ENCODE measurements at places on chromosomes 7 and 10.

DNA sequence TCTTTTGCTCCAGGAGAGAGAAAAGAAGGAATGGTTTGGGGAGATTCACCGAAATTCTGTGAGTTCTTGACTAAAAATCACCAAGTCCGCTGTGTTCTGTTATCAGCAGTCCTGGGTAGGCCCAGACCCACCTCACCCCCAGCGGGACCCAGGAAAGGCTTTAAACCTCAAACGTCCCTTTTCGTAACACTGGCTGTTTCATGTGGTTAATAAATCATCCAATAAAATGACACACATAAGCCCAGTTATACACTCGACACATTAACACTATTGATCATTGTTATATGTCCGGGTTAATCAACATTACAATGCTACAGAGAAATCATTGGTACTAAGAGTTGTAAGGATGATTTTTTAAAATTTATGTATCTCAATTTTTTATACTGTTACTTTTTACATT lies 25.2 kb downstream of the DIP2C start:
- DNase-seq = no peak

DNA sequence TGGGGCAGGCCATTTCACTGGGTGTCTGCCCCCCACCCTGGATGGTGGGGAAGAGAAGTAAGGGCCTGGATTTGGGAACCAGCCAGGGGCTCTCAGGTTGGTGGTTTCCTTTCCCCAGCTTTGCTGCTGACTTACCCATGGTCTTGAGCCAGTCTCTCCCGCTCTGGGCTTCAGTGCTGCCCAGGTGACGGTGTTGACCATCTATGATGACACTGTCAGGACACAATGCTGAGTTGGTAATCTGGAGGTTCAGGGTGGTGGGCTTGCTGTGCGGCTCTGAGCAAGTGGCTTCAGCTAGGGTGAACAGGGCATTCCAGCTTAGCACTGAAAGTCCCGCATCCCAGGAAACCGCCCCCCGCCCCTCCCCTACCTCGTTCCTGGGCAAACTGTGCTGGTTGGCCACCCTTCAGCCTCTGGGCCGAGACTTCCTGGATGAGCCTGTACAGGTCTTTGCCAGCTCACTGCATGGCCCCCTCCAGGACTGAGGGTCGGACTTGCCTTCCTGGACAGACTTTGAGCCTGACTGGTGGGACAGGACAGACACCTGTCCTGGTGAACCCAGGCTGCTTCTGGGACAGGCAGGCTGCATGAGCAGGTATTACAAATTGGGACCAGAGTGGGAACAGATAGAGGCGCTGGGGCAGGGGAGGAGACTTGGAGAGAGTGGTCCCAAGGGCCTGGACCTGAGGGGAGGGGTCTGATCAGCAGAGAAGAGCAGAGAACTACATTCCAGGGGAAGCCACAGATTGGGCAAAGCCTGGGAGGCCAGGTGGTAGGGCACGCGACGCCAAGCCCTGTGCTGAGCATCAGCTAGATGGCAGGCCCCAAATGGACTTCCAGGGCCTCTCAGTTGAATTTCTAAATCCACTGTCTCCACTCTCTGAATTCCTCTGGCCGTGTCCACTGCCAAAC lies 19.9 kb upstream of the ZMIZ1 start:
- DNase-seq = no peak

GRCh38 chr7:70833726-70834125 lies 298.2 kb upstream of the GALNT17 start:
- DNase-seq = no peak

- DNase-seq = no peak
These were observed 2.3 kb upstream of the VENTX start for GRCh38 chr10:133235265-133235855.

DNA sequence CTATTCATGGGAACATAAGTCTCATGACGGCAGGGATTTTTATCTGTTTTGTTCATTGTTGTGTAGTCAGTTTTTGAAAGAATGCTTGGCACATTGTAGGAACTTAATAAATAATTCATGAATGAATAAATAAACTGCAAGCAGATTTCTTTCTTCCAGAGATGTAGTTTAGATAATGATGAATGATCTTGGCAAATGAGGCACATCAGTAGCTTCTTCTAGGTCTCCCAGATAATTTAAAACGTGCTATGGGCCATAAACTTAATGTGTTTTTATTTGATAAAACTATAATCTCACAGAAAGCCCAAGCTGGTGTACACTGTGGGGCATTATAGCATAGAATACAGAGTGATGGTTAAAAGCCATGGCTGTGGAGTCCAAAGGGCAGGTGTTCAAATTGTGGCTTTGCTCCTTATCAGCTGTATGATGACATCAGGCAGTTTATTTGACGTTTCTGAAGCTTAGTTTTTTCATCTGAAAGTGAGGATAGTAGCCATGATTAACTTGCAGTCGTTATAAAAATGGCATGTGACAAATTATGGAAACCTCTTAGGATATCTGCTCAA lies 3.5 kb downstream of the MGAM start:
- DNase-seq = no peak

- DNase-seq = no peak
These were observed 106.7 kb upstream of the CAV2 start for GRCh38 chr7:116392806-116393205.

DNA sequence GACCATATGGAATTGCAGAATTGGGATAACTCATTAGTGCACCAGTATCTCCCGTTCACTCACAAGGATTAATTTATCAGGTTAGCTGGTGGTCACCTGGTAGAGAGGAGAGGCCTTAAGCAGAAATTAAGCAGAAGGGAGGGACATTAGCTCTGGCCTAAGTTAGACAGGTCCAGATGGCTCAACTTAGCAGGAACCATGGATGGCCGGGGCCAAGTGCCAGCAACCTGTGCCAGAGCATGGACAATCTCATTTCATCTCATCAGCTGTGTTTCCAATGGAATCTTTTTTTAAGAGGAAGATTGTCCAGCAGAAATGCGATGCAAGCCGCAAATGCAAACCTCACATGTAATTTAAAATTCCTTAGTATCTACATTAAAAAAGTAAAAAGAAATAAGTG lies 82.2 kb downstream of the JCAD start:
- DNase-seq = no peak
